ENCODE measurements at places on chromosomes 16 and 17.

GRCh38 chr16:88467541-88467944 is 14.5 kb downstream of the ZFPM1 start:
- DNase-seq, result no peak

DNA sequence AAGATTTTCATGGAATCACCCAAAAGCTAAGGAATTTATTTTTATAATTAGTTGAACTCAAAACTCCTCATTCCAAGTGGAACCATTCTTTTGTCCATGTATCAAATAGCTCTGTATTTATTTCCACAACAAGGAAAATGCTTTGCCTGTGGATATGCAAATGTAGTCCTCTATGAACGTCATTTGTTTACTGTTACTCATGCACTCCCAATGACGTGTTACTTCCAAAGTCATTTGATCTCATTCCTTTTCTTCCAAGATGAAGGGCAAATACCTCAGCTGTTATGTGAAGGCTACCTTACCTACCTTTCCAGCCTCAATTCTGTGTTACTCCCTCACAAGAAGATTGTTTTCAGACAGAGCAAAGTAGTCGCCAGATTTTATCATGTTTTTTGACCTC is 83.7 kb downstream of the ITFG1 start:
- DNase-seq, result peak; percentile 25

DNA sequence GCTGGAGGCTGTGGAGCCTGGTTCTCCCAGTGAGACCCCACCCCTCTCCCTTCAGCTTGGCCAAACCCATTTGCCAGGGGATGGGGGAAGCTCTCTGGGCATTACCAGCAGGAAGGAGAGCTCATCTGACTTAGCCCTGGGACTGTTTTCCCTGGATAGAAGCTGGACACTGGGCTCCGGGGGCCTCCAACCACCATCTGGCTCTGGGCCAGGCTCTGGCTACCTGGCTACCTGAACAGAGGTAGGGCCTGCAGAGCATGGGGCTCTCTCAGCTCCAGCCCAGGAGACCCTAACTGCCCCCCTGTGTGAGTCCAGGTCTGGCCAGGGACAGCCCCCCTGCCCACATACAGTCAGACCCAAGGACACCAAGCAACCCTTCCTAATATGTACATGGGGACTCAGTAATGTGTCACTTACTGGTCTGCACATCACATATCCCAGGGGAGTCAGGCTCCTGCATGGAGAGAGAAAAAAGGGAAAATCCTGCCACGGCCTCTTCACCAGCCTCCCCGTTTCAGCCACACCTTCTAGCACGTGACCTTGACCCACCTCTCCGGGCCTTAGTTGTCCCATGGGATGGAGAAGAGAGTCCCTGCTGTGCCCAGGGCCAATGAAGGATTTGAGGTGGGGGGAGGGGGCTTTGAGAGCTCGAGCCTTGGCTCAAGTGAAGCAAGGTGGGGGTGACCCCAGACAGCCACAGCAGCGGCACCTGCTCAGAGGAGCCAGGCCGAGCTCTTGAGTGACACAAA is 13.8 kb downstream of the CNGB1 start:
- no peak for DNase-seq

DNA sequence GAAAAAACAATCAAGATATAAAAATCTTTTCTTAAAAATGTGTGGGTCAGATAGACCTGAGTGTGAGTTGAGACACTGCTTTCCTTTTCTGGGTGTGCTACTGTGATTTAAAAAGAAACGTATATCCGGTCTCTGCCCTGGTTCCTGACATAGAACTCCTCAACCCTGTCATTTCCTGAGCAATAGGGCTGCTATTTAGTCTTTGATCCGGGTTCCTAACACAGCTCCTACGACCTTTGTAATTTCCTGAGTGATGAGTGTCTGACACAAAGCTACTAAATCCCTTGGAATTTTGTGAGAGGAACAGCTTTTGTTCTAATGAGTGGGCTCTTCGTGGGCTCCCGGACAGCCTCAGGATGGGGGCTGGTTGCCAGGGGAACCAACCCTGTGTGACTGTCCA is 93.9 kb upstream of the FA2H start:
- peak; percentile 41 for DNase-seq

DNA sequence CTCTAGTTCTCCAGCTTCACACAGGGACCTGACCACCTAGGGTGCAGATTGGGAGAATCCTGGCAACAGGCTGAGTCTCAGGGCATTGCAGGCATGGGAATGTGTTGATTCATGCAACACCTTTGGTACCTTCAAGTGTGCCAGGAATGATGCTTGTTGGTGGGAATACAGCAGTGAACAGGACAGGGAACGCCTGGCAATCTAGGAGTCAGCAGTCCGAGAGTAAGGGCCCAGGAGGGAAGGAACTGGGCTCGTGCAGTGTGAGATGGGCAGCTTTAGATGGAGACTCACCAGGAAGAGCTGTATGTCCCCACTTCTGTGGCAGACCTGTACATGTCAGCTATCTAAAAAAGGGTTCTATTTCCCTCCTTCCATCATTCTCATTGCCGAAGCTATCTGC is 12.0 kb upstream of the MRC2 start:
- no peak for DNase-seq

GRCh38 chr16:62913333-62913732 is 877.1 kb upstream of the CDH8 start:
- no peak for DNase-seq

- DNase-seq, result no peak
Measured at GRCh38 chr17:4764595-4764994, 7.1 kb upstream of the TM4SF5 start.

- peak; percentile 4 for DNase-seq
Measured at GRCh38 chr17:65885541-65886312, 306.2 kb downstream of the CEP112 start.

DNA sequence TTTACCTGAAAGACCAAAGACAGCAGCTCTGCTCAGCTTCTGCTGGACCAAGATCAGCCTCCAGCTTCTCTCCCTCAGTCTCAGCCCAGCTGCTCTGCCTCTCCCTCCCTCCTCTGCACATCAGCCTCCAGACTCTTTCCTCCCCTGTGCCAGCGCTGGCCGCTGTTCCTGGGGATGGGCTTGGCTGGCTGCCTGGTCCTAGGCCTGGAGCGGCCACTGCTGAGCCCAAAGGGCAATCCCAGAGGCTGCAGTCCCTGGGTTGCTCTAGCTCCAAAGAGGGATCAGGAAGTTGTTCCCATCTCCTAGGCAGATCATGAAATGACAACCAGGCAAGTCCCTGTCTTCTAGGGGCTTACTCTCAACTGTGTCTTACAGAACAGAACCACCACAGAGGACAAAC is 31.3 kb downstream of the DCUN1D3 start:
- DNase-seq, result peak; percentile 77

- DNase-seq, result no peak
Measured at GRCh38 chr16:4534151-4534790, 4.3 kb downstream of the CDIP1 start.

- peak; percentile 49 for DNase-seq
Measured at GRCh38 chr17:915538-916201, 63.9 kb downstream of the NXN start.

- DNase-seq, result no peak
Measured at GRCh38 chr16:61813339-61813738, 222.9 kb downstream of the CDH8 start.

DNA sequence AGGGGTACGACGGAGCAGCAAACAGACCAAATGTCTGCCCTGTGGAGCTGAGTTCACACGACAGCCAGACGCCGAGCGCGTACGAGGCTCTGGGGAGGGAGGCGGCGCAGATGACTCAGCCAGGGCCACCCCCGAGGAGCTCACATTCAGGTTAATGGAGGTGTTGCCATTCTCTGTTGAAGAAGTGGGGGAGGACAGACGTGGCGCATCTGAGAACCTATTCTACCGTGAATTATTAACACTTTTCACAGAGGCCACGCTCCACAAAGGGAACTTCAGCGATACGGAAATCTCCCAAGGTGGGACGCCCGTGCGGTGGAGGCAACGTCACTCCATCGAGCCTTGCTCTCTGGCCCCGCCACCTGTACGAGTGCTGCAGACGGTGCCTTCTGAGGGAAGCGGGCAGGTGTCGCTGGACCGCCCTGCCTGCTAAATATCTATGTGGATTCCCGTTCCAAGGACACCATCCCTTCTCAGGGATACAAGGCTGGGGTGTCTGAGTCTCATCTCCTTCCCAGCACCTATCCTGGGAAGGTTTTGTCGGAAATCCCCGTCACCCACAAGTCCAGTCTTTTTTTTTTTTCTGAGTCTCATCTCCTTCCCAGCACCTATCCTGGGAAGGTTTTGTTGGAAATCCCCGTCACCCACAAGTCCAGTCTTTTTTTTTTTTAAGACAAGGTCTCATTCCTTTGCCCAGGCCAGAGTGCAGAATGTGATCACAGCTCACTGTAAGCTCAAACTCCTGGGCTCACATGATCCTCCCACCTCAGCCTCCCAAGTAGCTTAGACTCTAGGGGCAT is 19.0 kb downstream of the ABR start:
- no peak for DNase-seq

- DNase-seq, result peak; percentile 8
Measured at GRCh38 chr17:48374650-48375230, 55.3 kb downstream of the SKAP1 start.

- peak; percentile 51 for DNase-seq
Measured at GRCh38 chr16:11356573-11357331, 11.5 kb downstream of the RMI2 start.

DNA sequence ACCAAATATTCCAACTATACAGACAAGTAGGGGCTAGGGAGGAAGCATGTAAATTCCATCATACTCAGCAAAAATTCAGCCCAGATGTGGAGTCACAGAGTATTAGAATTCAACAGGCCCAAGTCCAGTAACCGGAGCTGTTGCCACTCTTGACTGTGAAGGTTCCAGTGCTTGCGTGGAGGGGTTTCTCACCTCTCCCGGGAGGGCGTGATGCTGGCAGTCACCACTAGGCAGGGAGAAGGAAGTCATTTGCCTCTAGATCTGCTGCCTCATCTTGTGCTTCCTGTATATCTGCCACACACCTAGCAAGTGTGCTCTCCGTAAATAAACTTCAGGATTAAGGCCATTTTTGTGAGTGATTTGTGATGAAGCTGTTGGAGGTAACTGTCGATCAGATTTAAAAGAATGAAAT is 1.0 kb upstream of the CKLF start:
- DNase-seq, result peak; percentile 41

DNA sequence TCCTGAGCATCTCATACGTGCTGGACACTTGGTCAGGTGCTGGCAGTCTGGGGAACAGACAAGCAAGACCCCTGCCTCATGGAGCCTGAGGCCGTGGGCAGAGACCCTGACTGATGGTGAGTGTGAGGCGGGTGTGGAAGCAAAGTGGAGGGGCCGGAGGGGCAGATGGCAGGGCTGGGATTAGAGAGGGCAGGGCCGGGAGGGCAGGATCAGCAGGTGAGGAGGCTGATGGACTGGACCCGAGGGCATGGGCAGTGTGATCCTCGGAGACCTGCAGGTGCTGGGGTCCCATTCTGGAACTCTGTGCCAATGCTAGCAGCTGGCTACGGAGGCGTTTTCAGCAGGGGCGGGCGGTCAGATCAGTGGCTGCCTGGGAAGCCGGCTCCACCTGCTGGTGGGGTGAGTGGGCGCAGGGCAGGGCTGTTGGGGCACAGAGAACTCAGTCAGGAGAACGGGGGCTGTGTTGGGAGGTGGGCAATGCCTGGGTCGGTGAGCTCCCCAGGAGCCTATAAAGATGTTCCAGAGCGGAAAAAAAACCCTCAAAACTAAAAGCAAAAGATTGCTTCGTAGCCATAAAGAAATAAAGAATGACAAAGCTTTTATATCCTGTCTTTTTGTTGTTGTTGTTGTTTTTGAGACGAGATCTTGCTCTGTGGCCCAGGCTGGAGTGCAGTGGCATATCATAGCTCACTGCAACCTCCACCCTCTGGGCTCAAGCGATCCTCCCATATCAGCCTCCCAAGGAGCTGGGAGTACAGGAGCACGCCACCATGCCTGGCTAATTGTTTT is 8.9 kb upstream of the C16orf74 start:
- DNase-seq, result no peak

GRCh38 chr17:43014649-43015542 is 7.3 kb downstream of the VAT1 start:
- no peak for DNase-seq

DNA sequence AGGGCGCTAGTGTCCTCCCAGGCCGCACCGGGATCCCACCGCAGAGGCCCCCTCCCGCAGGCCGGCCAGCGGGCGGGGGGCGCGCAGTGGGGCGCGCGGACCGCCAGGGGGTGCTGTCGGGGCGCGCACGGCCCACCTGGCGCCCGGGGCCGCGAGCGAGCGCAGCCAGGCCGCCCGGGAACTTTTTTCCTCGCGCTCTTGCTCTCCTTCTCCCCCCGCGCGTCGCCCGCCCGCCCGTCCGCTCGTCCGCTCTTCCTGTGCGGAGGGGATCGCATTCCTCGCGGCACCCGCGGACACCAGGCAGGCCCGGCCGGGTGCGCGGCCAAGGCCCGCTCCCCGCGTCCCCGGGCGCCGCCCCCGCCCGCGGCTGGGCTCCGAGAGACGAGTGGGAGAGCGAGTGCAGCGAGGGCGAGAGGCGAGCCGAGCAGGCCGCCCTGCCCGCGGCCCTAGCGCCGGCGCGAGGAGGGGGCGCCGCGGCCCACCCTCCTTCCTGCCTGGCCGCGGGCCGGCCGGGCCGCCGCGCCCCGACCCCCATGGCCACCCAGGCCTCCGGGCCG is at the start of gene RAI1:
TSS of gene RAI1 (plus strand) at position 272 of the 557 bp plus-strand sequence. CDS start 111,491 bp downstream, outside the sequence.
- DNase-seq, result peak; percentile 72

- no peak for DNase-seq
Measured at GRCh38 chr16:56773532-56773931, 43.6 kb downstream of the NUP93 start.

DNA sequence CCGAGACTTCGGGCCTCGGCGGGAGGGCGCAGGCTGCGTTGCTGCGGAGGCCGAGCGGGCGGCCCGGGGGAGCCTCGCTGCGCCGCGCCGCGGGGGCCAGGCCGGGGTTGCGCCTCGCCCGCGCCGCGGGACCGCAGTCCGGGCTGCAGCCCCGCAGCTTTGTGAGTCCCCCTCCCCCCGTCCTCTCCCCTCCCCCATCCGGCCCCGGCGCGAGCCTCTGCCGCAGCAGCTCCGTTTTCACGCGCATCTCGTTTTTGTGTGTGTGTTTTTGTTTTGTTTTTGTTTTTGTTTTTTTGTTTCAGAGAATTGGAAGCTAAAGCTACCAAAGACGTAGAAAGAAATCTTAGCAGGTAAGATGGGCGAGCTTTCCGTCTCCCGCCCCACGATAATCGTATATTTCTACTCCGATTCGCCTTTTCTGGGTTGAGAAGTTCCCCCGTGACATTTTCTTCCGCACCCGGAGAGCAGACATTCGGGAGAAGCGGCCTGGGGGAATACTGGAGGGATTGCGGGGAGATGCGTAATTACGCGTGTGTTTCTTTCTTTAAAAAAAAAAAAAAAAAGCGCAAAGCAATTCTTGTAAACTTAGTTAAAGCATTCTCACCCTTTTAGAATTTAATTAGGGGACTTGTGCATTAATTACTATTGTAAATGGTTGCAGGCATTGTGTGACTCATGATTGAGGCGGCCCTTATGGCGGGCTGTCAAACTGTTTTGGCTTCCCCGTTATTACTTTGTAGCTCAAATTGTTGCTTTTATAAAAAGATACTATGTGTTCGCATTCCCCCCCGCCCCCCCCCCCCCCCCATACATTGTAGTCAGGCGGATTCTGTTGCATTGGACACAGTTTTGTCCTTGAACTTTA is 732 bp downstream of the TNRC6A start:
- DNase-seq, result peak; percentile 32

- no peak for DNase-seq
Measured at GRCh38 chr16:56288019-56288418, 96.7 kb downstream of the GNAO1 start.

Measured in fibroblast of mammary gland (primary cell).